NCI-H1105 (cell line): ENCODE measurements at places on chromosomes 6 and 20.
A peak's percentile ranks its signal among the peaks of the same experiment; 100 is the strongest.

GRCh38 chr6:122109075-122109474, 290.4 kb upstream of the HSF2 start:
- DNase-seq = no peak

- no peak for DNase-seq
Observed at GRCh38 chr20:24752612-24753011, 196.5 kb upstream of the CST7 start.

DNA sequence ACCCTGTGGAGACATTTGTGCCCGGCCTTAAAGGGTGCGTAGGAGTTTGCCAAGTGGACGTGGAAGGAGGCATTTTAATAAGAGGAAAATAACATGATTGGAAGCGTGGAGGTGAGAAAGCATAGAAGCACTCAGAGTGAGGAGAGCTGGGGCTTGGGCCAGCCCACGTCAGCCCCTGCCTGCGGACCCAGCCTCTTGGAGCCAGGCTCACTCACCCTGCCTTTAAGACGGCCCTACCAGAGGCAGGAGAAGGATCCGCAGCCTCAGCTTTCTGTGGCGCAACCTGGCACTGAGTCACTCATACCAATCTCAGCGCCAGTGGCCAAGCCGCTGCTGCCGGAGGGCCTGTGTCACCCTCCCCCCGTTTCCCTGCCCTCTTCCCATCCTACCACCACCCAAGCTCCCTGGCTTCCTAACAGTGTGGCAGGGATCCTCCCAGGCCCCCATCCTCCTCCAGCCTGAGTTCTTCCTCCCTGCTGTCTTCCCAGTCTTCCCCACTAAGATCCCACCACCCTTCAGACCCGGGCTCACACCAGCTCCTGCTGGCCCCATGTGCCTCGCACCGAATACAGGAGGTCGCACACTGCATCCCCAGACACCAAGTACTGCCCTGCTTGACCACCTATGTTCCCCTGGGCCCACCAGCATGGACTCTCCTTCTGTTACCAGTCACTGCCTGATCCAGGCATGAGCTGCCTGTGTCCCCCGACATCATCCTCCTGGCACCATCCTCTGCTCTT, 285.2 kb downstream of the UST start:
- no peak for DNase-seq

GRCh38 chr6:110395221-110395620, 20.2 kb downstream of the DDO start:
- no peak for DNase-seq

DNA sequence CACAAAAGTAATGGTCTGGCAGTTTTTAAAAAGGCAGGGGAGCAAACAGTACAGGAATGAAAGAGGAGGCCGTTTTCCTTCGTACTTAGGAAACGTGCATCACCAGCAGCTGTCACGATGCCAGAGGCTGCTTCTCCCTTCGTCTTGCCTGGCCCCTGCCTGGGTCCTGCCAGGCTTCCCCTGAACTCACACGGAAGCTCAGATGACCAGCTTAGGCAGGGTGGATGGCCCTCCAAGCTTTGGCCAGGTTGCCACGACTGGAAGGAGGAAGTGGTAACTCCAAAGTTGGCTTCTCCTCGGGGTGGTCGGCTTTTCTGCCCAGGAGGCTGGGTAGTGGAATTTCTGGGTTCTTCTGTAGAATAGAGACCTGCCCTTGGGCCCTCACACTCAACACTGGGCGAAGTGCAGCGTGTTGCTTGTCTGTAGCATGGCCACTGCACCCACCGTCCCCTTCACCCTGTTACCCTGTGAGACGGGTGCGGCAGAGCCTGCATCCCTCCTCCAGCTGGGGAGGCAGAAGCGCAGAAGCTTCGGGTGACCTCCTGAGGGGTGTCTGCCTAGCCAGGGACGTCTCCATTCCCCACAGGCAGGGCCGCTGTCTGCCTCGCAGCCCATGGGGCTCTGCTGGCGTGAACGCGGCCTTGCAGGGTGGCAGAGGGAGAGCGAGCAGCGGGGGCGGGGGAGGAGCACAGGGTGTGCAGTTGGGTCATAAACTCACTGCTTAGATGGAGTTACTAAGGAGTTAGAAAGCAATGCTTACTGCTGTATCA, 18.4 kb upstream of the RBM38 start:
- DNase-seq = no peak

- DNase-seq = no peak
Observed at GRCh38 chr6:490251-491037, 98.9 kb downstream of the IRF4 start.

GRCh38 chr20:53708129-53708968, 114.7 kb upstream of the ZNF217 start:
- no peak for DNase-seq

GRCh38 chr20:4512891-4513550, 208.7 kb upstream of the PRND start:
- no peak for DNase-seq

GRCh38 chr20:54043076-54043967, 27.1 kb downstream of the BCAS1 start:
- no peak for DNase-seq

DNA sequence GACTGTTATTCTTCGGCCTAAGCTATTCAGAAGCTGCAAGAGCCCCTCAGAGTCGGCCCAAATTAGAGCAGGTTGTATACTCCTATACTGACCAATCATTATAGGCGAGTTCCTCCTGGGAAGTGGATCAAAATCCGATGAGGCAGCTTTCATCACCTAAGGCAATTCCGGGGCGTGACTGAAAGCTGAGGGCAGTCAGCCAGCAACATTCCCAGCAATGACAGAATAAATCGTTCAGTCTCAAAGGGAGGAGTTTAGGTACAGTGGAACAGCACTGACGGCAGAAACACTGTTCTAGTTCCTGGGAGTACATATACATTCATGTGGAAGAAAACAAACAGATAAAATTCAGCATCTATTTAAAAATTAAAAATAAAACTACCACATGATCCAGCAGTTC, 10.8 kb downstream of the HLA-DQB2 start:
- DNase-seq = no peak

DNA sequence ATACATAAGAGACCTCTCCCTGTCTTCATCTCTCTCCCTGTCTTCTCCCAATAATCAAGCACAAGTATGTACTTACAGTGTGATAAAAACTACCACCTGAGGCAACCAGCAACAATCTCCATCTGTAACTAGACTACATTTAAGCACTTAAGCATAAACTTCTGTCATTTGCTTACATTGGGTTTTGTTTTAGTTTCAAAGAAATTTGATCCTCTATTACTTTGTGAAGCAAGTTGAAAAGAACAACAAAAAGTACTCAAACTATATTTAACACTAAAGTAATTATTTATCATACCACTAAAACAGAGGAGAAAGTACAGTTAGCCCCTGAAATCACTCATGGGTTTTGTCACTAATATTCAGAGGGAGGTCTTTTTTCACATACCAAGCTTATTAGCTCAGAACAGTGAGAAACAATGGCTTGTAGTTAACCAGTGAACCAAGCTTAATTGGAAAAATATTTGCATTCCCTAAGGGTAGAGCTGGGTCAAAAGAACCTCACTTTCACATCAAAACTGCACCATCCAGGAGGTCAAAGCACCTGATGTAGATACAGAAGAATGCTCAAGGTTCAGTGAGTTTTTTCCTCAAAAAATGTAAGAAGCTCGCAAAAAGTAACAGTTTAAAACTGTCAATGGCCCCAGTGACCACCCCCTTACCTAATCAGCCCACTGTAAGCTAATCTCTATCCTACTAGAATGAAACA, 34.1 kb downstream of the DCDC2 start:
- DNase-seq = no peak

- peak; percentile 94 for DNase-seq
Observed at GRCh38 chr6:141552463-141552862, 580.3 kb upstream of the GJE1 start.

GRCh38 chr6:164023535-164023934, 609.0 kb downstream of the QKI start:
- DNase-seq = no peak

DNA sequence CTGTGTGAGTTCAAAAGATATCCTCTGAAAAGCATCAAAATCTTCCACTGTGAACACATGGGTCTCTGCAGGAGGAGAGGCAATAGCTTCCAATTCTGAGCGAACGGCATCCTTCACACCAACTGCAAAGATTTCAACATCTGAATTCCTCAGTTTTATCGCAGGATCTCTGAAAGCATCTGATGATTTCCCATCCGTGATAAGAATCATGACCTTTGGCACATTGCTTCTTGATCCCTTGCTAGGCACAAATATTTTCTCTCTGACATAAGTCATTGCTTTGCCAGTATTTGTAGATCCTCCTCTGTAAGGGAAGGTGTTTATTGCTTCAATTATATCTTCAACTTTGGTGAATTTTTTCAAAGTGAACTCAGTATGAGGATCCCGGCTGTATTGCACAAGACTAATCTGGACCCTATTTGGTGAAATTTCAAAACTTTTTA, 22.7 kb downstream of the COL12A1 start:
- no peak for DNase-seq

GRCh38 chr6:106918115-106918514, 56.4 kb downstream of the CD24 start:
- peak; percentile 59 for DNase-seq

DNA sequence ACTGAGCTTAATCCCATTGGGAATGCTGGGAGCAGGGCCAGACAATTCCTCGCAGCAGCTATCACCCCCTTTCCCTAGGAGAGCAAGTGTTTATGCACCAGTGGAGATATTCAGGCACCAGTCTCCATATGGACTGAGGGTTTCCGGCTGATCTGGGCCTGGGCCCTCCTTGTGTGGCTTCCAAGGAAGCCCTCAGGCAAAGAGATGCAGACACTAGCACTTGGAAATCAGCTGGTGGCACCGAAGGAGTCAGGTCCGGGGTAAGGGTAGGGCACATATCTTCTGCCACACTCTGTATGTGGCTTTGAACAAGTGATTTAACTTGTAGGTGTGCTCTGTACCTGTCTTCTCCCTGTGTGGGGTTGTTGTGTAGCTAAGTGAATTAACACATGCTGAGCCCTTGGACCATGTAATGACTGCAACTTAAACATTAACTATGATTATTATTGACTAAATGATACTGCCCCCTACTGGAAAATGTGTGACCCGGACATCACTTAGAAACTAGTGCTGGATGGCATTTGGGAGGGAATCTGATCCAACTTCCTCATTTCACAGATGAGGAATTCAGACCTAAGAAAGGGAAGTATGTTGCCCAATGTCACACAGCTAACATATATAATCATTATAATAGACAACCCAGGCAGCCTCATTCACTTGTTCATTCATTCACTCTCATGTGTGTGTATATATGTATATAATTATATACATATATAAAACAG, 19.3 kb upstream of the WFDC2 start:
- peak; percentile 30 for DNase-seq

DNA sequence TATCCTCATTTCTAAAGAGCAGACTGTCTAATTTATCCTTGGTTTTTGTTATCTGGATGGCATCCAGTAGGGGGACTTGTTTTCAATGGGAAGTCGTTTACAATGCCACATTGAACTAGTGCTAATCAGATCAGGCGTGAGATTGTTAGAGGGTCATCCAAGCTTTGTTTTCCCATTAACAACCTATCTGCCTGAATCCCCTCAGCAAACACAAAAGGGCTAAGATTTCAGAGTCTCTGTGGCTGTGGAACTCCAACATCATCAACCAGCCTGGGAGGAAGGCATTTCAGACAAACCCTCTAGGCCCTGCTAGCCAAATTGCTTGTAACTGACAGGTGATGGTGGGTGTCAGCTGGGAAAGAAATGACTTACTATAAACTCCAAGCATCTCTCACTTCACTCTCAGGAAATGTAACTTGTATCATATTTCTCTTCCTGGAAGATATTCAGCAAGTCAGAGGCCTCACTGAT, 47.7 kb downstream of the COL19A1 start:
- DNase-seq = peak; percentile 9

GRCh38 chr20:19888269-19888671, 128.9 kb upstream of the NAA20 start:
- peak; percentile 78 for DNase-seq

DNA sequence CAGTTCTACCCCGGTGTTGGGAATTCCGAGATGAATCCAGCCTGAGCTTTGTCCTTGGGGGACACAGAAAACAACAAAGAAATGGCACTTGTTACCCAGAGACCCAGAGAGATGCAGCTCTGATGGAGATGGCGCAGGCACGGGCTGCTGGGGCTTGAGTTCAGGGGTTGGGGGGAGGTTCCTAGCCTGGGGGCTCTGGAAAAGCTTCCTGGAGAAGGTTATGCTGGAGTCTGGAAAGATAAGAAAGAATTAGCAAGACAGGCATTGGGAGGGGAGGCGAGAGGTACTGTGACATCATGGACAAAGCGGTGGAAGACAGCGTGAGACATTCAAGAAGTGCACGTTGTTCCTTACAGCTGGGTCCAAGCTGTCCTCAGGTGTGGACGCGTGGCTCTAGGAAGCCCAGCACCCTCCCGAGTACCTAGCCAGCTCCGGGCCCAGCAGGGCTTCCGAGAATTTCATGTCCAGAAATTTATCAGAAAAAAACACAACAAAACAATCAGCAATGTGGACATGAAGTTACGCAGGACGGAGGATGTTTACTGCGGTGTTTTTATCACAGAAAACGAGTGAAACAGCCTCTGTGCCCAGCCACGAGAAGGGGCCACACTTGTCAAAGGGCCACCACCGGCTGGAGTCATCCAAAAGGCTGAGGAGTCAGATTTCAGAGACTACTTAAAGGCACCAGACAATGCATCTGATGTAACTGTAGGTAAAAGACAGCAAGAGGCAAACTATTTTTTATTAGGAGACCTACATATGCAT, 39.5 kb downstream of the C20orf203 start:
- DNase-seq = no peak

DNA sequence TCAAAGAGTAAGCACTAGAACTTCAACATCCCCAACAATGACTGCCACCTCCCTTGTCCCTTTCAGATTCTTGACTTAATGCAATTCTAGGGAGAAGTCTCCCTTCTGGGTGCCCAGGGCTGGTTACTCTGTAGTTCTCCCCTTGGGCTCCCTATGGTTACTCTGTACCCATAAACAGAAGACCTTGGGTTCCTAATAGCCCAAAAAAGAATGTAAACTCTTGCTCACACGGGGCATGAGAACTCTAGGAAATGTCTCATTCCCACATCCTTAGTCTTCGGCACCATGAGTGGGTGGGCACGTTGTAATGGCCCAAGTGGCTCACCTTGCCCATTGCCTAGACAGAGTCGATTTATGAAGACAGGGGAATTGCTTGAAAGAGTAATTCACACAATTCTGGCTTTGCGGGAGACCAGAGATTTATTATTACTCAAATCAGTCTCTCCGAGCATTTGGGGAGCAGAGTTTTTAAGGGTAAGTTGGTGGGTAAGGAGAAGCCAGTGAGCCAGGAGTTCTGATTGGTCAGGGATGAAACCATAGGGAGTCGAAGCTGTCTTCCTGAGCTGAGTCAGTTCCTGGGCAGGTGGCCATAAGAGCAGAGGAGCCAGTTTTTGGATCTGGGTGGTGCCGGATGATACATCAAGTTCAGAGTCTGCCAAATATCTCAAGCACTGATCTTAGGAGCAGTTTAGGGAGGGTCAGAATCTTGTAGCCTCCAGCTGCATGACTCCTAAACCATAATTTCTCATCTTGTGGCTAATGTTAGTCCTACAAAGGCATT, 61.2 kb upstream of the SIRPG start:
- no peak for DNase-seq
